ENCODE measurements at places on chromosomes 6 and 20.
A peak's percentile ranks its signal among the peaks of the same experiment; 100 is the strongest.

GRCh38 chr6:7119272-7119801 lies 11.6 kb downstream of the RREB1 start:
- DNase-seq = no peak

DNA sequence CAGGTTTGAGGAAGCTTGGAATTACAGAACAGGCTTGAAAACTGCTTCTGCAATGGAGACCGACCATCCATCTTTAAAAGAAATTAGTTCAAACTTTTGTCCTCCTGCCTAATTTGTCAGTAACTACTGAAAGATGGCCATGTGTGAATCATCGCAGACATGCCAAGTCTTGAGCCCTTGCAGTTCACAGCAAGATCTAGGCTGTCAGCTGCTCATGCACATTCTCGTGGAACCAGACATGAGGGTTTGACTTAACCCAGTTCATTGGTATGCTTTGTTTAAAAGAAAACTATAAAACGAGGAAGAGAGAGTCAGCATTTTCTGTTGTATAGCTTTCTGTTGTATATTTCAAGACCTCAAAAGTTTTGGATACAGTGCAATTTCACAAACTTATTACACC lies 74.0 kb upstream of the SAMD5 start:
- DNase-seq = peak; percentile 1

GRCh38 chr6:150924808-150925589 lies 59.5 kb downstream of the MTHFD1L start:
- DNase-seq = peak; percentile 35

- no peak for DNase-seq
These were observed 198.6 kb downstream of the FOXA2 start for GRCh38 chr20:22385602-22386305.

Data from IMR-90 (cell line).